ENCODE measurements at places on chromosomes 16 and 17.

DNA sequence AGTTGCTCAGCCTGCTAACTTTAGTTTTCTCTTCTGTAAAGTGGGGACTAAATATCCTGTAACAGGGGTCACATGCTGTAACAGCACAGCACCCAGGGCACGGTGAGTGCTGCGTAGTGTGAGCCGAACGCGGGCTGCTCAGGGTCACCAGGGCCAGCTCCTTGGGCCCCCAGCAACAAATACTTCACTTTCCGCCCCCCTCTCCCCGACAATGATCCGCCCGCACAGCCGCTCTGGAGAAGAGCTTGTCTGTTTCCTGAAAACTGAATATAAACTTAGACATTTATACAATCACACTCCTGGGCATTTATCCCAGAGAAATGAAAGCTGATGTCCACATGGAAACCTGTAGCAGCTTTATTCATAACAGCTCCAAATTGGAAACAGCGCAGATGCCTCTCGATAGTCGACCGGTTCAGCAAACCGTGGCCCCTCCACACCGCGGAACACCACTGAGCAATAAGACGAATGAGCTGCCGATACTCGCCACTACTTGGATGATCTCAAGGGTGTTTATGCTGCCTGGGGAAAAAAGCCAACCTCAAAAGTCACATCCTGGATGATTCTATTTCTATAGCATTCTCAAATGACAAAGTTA lies 267.2 kb downstream of the PARN start:
- DNase-seq = no peak

DNA sequence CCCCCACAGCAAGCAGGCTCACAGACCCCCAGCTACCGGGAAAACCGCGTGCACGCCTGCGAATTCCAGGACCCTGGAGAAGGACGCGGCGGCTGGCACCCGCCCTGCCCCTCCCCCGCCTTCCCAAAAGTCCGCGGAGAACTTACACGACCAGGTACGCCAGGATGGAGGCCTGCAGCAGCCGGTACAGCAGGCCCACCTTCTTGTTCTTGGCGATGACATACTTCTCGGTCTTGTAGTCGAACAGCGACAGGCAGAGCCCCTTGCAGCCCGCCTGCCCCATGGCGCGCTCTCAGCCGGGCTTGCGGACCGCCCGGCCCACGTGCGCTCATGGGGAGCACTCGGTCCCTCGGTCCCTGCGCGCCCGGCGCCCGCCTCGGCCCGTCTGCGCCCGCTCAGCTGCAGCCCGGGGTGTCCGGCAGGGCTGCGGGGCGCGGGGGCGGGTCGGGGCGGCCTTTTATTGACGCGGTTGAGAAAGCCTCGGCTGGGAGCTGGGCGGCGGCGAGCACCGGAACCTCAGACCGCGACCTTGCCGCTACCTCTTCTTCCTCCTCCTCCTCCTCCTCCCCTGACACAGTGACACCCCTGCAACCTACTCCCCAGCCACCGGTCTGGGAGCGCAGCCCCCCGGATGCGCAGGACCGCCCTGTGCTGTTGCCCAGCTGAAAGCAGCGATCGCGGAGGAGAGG lies at the start of gene P2RX5:
TSS of gene P2RX5 (minus strand) at position 433 of the 689 bp plus-strand sequence. CDS start at position 283, 150 bp downstream.
- DNase-seq = no peak

DNA sequence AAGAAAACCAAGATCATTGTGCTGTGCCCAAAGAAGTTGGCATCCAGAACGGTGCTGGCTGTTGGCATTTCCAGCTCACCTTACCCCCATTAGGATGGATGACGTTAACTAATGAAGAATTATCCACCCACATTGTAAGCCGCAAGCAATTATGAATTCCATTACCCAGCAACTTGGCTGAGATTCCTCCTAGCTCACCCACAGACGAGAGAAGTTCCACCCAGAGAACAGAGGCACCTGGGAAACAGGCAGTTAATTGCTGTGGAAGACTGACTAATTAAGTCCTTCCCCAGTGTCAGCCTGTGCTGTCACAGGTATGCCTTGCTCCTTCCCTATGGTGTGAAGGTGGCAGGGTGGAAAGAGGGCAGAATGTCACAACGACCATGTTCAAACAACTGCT lies 456.2 kb upstream of the CDH5 start:
- DNase-seq = no peak

- no peak for DNase-seq
These were observed 554.7 kb downstream of the RBFOX1 start for GRCh38 chr16:7887316-7887715.

DNA sequence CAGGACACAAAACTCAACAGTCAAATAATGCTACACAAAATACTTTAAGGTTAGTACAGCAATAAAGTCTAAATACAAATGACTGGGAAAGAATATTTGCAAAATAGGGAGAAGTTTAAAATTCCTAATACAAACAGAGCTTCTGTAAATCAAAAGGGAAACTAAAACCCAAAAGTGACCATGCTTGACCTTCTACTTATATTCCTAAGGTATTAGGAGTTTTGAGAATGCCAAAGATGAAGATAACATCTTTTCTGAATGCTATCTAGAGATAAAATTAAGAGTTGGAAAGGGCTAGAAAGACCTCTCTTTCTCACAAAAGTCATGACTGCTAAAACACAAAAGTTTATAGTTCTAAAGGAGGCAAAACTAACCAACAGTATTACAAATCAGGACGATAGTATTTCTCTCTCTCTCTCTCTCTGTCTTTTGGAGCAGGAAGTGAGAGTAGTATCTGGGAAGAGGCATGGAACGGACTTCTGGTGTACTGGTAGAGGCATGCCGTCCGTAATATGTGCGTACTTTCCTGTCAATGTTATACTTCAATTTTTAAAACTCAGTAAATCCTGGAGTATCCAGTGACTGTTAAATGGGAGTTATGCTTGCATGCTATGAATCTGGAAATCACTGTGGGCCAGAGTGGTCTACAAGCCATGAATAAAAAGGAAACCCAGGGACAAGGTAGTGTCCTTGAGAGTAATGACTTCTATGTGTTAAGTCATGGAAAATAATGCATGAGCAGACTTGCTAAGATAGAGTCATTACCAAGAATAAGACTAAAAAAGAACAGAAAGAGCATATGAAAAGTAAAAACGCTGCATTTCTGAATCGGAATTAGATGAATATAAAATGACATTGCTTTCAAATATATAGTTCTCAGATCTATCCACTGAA lies 49.7 kb upstream of the ANKFY1 start:
- DNase-seq = no peak

GRCh38 chr17:4199818-4200402 lies 56.9 kb downstream of the CYB5D2 start:
- DNase-seq = no peak

DNA sequence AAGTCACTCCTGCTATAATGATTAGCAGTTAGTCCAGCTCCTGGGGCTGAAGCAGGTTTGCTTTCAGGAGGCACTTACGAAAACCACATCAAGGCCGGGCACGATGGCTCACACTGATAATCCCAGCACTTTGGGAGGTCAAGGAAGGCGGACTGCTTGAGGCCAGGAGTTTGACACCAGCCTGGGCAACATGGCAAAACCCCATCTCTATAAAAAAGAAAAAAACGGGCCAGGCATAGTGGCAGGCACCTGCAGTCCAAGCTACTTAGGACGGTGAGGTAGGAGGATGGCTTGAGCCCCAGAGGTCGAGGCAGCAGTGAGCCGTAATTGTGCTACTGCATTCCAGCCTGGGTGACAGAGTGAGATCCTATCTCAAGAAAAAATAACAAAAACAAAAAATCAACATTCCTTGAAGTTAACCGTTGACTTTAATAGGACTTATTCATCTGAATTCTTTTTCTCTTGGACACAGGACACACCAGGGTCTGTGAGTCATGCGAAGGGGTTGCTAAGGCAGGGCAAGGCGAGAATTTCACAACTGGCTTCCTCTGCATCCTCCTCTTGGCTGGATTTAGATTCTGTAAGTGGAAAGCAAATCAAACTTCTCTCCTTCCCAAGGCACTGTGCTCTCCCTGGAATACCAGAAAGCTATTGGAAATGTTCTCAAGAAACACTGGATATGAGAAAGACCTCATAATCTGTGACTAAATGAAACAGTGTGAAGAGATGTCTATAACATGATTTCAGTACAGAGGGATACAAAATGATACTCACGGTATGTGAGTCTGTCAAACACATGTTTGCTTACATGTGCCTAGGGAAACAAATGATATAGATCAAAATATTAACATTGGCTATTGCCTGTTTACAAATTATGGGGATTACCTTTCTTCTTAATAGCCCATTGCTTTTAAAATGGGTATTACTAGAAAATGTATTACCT lies 99.5 kb downstream of the SYCE1L start:
- no peak for DNase-seq

DNA sequence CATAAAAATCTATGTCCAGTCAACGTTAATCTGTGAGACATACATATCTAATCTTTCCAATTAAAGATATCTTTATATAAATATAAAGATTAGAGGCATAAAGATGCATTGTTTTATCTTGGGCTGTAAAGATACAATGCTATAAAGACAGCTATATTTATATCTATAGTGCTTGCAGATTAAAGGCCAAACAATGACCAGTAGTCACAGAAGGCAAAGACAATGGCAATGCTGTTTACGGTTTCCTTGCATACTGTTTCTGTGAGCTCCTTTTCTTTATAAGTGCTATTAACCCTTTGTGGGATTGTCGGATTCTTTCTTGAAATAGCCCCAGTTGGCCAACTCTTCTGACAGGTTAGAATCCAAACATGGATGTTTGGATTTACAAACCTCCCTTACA lies 85.5 kb upstream of the SALL1 start:
- no peak for DNase-seq

DNA sequence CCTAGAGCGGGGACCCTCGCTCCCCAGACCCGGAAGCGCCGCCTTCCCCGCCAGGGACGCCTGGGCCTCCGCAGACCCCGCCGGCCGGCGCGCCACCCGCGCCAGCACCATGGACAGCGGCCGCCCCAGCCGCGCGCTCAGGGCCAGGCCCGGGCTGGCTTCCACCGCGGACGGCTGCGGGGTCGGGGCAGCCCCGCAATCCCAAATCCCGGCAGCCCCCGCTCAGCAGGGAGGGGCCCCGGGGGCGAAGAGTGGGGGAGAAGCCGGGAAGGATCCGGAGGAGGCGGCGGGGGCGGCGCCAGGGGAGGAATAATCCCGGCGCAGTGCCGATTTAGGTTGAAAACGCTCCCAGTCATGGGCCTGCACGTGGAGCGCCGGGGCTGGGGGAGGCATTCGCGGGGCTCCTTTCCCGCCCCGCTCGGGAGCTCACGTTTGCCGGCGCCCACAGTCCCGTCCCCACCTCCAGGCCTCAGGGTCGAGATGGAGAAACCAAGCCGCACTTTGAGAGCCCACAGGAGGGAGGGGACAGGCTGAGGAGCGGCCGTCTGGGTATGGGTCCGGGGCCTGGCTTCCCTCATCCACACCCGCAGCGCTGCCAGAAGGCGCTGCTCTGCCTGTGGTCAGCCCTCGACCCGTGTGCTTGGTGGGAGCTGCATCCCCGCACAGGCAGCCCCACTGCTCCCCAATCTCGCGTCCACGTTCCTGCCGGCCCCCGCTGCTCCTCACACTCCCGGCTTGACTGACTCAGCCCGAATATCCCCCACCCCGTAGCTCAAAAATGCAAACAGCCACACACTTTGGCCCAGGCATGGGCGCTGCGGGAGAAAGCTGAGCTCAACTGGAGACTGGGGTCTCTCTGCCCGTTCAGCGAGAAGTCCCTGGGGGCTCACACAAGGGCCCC lies 4.7 kb downstream of the FBXL16 start:
- no peak for DNase-seq

DNA sequence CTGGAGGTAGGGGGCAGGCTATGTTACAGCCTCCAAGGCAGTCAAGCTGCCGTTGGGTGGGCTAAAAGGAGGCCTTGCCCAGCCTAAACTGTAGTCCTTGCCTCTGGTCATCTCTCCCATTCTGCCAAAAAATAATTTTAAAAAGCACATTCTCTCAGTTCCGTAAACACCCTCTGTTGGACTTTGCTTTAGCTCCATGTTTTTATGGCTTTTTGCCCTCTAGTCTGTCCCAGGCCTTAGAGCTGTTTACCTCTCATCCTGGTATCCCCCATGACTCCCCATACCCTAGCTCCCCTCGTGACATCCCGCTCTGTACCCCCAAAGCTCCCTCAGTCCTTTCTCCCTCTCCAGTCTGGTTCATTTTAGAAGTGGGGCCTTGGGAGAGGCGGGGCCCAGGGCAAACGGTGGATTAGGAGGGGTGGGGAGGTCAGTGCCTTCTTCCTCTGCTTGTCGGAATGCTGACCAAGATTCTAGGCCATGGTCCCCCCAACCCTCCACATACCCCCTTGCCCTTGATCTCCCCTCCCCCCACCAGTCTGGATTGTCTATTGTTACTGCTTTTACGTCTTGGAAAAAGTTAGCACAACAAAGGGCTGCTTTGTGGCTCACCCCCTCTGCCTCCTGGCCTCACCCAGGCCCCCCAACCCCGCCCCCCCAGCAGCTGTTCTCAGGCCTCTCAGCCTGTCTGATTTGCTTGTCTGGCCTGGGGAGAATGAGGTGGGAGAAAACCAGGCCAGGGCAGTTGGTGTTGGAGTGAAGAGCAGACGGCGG lies 18.4 kb downstream of the GJD3 start:
- DNase-seq = no peak

GRCh38 chr17:76447931-76448652 lies 4.9 kb downstream of the UBE2O start:
- no peak for DNase-seq

DNA sequence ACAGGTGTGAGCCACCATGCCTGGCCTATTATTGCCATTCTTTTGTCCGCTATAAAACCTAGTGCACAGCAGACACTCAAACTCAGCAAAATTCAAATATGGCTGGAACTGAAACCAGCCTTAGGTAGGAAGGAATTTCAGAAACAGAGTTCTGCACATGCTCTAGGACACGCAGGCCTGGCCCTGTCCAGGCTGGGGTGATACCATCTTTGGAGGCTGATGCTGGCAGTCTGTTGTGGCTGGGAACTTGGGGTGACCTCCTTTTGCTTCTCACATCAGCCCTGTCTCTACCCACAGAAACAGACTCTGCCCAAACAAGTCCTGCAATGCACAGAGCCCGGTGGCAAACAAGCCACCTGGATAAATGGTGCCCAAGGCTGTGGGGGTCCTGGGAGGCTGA lies 12.6 kb upstream of the KIFC3 start:
- no peak for DNase-seq

- DNase-seq = no peak
These were observed 25.2 kb upstream of the CIBAR2 start for GRCh38 chr16:85137323-85138072.

Data from activated CD4-positive, CD25-positive, alpha-beta regulatory T cell treated with anti-CD3 and anti-CD28 coated beads, Interleukin-2, amount 50 U/mL, for 16 hours (primary cell).